ENCODE measurements at places on chromosomes 2 and 18.

DNA sequence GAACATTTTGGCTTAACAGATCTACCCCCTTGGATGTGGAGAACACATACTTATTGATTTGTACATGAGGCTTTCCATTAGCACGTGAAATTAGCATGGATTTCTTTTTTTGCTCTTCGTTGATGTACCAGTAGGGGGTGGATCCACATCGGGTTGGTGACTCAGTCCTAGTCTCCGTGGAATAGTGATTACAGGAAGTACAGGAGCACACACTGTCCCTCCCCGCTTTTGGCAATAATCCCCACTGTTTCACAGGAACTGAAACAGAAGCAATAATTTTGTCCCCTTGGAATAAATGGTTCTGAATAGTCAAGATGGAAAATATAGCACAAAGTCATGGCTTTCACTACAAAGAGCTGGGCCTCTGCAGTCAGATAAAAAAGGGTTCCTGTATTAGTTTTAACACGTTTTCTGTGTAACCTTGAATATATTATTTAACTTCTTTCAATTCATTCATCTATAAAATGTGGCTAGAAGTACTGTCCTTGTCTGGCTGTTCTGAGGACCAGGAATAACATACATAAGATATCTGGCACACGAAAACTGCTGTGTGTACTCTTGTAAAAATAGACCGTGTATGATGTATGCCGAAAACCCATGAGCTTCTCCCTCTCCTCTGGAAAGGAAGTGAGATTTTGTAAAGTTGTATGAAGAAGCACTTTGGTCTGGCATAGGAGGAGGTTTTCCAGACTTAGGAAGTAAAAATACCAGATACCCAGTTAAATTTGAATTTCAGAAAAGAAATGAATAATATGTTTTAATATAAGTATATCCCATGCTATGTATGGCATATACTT is 229.2 kb downstream of the GALR1 start:
- DNase-seq: no peak

- DNase-seq: no peak
Measured at GRCh38 chr2:173666171-173666888, 298.8 kb downstream of the SP3 start.

DNA sequence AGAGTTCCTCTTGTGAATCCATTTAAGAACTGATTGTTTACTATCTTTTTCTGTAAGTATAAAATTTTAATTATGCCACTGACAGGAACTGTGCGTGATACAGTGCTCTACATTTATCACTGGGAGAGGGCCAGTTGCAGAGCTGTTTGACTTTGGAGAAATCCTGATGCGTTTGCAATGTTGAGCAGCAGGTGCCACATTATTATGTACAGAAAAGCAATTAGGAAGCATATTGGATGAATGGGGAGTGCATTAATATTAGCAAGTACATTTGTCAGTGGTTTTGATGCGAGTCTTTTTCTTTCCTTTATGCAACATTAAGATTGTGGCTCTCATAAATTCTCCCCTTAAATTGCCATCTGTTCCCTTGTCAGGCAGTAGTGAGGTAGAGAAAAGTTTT is 302.3 kb upstream of the FANCL start:
- no peak for DNase-seq

DNA sequence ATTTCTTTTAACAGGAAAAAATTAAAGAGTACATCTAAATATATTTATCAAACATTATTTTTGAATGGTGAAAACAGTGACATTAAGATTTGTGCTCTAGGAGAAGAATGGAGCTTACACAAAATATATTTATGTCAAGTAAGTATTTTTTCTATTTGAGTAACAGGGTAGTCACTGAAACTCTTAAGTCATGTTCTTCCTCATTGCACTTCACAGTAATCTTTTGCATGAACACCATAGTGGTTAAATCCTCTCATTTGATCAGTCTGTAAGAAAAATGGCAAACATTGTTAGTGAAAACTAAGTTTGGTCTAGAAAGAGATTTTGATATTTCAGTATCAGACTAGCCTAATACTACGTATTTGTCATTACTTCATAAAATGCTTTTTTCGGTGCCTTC is 8.1 kb downstream of the GMCL1 start:
- no peak for DNase-seq

DNA sequence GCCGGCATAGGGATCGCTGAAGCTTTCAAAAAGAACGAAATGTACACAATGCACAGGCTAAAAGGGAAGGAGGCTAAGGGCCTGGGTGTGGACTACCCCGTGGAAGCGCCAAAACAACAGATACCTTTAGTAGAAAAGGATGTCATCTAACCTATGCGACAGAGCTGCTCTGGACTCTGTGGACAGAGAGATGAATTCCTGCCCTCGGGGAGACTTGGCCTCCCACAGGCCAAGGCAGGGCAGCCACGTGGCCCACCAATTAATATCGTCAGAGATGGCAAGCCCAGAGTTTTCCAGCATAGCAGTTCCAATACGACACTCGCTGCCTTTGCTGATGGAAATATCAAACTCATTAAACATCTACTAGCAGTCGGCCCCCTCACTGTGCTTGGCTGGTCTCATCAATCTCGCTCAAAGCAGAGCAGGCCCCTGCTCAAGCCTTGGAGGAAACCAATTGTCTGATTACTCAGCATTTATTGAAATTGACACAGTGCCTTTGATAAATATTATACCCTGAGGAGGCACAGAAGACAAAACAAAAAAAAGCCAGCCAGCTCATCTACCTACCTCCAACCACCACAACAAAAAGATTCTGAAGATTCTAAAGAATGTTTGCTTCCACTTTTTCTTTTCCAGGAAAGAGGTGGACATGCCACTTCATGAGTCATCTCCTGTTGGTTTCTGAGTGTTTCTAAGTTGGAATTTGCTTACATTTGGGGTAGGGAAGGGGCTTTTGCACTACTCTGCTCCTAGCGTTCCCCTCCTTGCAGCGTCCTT is 79.0 kb upstream of the ACAA2 start:
- no peak for DNase-seq

- DNase-seq: no peak
Measured at GRCh38 chr18:23471486-23471885, 18.4 kb downstream of the RIOK3 start.

Data from GM12892 (cell line).